ENCODE measurements at places on chromosomes 5 and 9.

DNA sequence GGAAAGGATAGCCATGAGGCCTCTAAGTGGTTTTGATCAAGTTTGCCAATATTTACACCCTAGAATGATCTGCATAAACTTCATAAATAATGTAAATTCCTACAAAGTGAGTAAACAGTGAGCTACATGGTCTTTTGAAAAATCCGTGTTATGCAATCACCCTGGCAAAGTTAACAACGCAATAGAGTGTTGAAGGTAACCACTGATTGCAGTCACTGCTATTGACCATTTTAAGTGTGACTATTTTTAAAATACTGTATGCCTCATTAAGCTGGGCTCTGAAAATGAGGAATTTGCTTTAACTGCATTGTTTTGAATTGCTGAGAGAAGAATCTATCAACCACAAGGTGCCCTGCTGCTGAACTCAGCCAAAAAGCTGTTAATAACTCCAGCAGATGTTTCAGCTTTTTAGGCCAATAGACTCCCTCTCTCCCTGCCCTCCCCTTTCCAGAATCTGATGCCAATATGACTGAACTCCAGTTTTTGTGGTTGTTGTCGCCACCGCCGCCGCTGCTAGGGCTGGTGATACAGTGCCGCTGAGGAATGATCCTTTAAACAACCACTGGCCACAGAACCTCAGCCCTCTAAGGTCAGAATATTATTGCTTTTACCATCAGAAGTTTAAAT is 35.3 kb upstream of the SMARCA2 start:
- peak; percentile 85 for DNase-seq

GRCh38 chr5:59845730-59846129 is 47.8 kb downstream of the PDE4D start:
- DNase-seq: peak; percentile 63

GRCh38 chr5:181217803-181218062 is 5.3 kb upstream of the TRIM41 start:
- DNase-seq: no peak

DNA sequence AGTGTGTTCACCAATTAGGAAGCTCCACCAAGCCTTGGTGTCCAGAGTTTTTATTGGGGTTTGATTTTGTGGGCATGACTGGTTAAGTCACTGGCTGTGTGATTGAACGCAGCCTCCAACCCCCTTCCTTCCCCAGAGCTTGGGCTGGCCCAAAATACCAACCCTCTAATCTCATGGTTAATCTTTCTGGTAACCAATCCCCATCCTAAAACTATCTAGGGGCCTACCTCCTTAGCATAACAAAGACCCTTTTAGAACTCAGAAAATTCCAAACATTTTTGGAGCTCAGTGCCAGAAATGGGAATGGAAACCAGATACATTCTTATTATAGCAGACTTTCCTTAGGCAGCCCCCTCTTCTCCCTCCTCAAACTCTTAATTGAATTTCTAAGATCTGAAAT is 35.9 kb upstream of the HRH2 start:
- no peak for DNase-seq

GRCh38 chr5:91140657-91141056 is 242.5 kb downstream of the ARRDC3 start:
- DNase-seq: no peak

- no peak for DNase-seq
Measured at GRCh38 chr9:29297592-29297991, 1724.3 kb upstream of the C9orf72 start.

DNA sequence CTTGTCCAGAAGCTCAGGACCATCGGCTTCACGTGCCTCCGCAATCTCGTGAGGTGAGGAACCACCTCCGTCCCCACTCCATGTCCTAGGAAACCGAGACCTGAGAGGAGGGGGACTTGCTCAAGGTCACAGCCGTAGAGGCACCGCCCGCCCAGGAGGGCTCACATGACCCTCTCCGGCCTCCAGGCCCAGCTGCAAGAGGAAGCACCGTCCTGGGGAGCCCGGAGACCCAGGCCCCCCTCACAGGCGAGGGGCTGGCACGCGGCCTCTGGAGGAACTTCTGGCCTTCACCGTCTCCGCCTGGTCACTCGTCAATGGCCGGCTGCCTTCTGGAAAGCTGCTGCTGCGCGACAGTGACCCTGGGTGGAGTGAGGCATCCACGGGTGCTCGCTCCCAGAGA is 24.2 kb downstream of the FAM78A start:
- no peak for DNase-seq

DNA sequence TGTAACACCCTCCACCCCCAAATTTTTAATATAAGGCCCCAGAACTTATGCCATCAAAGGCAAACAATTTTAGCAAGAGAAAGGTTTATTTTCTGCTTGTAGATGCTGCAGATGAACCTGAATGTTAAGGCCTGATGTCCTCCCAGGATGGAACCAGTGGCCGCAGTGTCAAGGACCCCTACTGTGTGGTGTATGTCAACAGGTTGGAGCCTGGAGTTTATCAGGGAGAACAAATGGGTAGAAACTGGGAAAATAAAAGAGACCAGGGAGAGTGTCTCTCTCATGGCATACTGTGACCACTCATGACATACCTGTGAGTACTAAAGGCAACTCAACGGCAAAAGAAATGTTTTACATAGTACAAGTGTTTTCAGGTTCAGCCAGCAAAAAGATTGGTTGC is 34.5 kb upstream of the LMNB1 start:
- no peak for DNase-seq

DNA sequence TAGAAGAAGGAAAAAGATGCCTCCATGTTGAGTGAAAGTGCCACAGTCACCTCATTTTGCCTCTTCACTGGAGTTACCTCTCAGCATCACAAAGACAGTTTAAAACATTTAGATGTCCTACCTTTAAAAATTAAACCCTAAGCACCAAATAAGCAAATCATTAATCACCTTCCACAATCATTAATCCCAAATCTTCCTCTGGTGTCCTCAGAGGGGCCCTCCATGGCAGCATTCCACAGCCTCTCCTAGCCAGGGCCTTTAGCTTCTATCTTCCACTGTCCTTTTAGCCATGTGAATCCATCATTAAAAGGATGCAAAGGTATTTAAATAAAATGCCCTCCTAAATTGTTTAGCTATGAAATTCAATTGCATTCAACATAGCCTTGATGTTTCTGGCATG is 310.8 kb downstream of the PDE4D start:
- DNase-seq: no peak

DNA sequence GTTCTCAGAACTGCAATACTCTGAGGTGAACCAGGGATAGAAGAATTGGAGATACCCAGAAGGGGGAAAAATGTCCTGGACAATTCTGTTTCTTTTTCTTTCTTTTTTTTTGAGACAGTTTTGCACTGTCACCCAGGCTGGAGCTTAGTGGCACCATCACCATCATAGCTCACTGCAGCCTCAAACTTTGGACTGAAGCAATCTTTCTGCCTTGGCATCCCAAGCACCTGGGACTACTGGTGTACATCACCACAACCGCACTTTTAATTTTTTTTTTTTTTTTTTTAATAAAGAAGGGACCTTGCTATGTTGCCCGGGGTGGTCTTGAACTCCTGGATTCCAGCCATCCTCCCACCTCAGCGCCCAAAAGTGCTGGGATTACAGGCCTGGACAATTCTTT is 1.9 kb downstream of the EMB start:
- no peak for DNase-seq

GRCh38 chr5:148998174-148998797 is 64.6 kb downstream of the SH3TC2 start:
- peak; percentile 83 for DNase-seq

- no peak for DNase-seq
Measured at GRCh38 chr9:136847088-136847825, 2.0 kb upstream of the PHPT1 start.

- peak; percentile 51 for DNase-seq
Measured at GRCh38 chr5:151492729-151493128, 45.3 kb downstream of the SLC36A1 start.

GRCh38 chr9:89993678-89994630 is 389.1 kb downstream of the GADD45G start:
- no peak for DNase-seq

DNA sequence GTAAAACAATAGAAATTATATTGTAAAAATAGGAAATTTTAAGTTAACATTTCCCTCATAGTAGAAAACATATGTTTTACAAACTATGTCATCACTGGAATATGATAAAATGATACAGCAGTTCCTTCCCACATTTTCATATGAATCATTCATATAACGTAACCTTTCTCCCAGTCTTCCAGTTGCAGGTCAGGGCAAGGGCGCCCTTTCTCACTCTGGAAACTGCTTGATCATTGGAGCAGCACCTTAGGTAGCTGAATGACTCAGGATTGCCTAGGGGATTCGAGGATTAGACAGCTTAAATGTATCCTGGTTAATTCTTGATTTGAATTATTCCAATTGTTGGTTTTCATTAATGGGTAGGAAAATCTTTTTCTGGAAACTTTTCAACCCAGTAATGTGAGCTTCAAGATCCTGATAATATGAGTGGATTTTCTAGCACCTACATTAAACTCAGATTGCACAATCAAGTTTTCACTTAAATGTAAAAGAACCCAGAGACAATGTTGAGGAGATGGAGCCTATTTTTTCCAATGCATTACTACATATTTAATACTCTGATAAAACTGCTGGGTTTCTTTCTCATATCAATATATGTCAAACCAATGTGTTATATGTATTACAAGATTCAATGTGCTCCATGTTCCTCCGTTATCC is 32.6 kb upstream of the ANXA1 start:
- DNase-seq: peak; percentile 94

DNA sequence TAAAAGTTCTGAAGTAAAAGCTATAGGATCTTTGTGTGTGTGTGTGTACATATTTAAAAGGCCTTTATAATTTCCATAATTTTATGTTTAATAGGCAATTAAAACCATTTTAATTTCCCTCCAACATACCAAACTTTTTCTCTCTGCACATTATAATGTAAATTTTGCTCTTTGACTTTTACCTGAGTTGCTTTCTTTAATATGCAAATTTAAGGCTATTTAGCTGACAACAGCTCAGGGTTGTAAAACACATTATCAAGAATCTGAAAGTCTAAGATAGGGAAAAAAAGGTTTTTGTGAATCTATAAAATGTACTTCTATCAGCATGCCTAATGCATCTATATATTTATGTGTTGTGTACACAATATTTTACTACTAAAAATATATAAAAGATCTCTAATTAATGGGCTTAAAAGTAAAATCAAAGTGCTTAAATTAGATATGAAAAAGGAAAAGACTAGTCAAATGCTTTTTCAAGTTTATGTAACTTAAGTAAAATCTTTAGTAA is 239.6 kb upstream of the RAI14 start:
- no peak for DNase-seq

- DNase-seq: peak; percentile 59
Measured at GRCh38 chr9:76180541-76180940, 213.7 kb downstream of the RFK start.

DNA sequence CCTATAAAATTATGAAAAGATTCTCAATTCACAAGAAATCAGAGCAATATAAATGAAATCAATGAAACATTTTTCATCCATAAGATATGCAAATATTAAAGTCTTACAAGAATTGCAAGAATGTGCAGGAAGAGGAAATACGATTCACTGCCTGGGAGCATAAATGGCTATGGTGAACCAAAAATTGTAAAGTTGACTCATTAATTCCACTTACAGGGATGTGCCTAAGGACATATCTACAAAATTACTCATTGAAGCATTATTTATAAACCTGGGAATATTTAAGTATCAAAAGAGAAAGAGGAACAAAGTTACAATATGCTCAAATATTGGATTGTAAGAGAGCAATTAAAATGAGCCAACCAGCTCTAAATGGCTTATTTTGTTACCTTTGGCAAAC is 6.9 kb upstream of the NIPSNAP3A start:
- DNase-seq: peak; percentile 81

DNA sequence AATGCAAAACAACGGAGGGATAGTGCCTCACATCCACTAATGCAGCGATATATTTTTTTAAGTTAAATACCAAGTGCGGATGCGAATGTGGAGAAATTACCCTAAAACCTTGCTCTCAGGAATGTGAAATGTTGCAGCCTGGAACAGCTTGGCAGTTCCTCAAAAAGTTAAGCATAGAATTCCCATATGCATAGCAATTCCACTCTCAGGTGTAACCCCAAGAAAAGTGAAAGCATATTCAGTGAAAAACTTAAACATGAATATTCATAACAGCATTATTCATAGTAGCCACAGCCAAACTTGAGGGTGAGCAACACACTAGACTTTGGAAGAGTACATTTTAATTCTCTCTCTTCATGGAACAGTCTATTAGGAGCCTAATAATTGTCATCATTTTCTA is 83.2 kb upstream of the ICE1 start:
- DNase-seq: no peak

DNA sequence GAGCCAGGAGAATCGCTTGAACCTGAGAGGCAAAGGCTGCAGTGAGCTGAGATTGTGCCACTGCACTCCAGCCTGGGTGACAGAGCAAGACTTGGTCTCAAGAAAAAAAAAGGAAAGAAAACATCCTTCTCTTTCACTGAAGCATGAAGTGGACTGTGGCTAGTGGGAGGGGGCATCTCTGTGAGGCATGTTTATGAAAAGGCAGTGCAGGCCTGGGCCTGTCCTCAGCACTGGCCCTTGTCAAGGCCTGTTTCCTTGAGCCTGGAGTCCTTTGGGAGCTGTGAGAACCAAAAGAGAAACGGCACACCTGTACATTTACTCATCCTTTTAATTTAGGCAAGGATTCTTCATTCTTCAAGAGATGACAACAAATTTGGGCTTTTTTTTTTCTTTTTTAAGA is 18.3 kb upstream of the FUBP3 start:
- DNase-seq: no peak

DNA sequence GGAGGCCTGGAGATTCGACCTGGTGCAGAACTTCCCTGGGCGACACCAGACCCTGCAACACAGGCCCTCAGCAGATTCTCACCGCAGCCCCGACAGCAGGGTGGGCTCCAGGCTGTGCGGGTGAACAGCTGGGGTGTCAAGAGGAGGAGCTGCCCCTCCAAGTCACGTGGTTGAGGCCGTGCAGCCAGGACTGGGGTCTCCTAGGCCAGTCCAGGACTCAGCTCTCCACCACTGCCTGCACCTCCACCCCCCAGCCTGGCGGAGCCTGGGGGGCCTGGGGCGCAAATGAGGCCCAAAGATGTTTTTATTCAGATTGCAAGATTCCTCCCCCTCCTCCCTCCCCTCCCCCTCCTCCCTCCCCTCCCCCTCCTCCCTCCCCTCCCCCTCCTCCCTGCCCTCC is 9.2 kb upstream of the AGPAT2 start:
- DNase-seq: no peak

DNA sequence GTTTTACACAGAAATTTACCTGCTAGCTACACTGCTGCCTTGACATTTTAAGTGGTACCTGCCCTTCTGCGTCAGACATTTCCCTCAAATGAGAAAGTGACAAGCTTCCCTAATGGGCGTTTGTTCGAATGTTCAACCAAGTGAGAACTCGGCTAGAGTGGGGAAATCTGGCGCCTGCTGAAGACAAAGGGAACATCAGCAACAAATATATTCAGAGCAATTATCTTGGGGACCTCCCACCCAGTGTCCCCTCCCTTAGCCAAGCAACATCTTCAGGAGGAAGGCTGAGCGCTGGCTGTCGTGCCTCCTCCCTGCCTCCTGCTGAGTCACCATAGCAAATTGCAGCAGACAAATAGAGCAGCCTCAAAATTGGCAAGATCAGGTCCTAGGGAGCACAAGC is 57.1 kb downstream of the MFAP3 start:
- DNase-seq: no peak
